IPS DF 6.9 (cell line): ENCODE measurements at places on chromosomes 2 and 18.

GRCh38 chr2:60794271-60794863, 38.3 kb downstream of the PAPOLG start:
- no peak for DNase-seq

- no peak for DNase-seq
Measured at GRCh38 chr2:118858485-118859156, 11.2 kb upstream of the EN1 start.

DNA sequence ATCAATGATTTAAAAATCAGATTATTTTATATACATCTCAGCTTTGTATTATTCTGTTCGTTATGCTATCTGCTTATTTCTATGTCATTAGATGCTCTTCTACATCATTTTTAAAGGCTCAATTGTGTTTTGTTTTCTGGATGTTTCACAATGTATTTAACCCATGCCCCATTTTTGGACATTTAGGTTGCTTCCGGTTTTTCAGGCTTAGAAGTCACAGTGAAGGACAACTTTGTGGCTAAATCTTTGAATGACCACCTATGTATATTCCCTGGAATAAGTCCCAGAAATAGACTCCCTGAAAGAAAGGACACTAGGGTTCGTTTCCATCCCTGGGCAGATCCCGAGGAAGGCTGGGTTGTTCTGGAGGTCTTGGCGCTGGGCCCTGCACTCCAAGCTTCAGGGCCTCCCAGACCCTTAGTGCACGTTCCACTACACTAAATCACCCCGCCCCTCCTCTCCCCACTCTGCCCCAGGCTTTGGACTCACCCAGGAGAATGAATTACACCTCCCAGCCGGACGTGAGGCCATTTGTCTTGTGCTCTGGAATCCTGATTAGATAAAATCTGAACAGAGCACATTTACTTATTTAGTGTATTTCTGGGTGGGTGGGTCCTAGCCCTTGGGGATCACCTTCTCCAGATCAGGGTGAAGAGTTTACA, 188.2 kb downstream of the ZFP36L2 start:
- DNase-seq = no peak

DNA sequence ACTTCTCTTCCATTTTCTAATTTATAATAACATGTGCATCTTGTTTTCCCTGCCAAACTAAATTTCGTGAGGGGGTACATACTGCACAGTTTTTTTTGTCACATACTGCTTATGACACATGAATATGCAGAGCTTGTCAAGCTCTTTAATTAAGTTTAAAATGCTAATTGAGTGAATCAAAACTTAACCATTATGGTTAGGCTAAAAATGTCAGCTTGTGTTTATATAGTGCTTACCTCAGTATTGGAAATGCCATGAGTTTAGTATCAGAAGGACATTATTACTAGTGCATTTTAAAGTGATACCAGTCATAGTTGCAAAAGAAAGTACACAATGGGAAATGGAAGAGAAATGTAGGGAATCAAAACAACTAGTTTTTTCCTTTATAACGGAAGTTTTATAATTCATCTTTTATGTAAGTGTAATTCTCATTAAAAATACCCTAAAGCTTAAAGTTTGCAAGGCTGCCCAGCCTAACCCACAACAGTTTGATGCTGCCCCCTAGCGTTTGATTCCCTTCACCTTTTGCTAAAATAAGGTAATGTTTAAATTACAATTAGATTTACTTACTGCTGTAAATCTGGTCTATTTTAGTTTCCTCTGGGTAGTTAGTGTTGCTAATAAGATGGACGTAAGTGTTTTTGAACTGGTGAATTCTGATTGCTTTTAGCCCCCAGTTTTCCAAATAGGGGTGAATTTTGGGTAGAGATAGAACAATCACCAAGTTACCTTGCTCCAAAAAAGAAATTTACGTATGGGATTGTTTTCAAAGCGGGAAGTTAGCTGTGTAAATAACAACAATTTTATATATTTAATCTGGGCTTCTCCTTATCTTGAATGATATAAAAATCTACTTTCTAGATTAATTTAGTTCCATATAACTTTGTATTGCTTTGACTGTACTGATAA, 3.2 kb downstream of the SLC39A10 start:
- no peak for DNase-seq
